Activated CD4-positive, alpha-beta T cell treated with anti-CD3 and anti-CD28 coated beads, Interleukin-2, amount 50 U/mL, for 48 hours (primary cell): ENCODE measurements at places on chromosomes 2 and 18.
A peak's percentile ranks its signal among the peaks of the same experiment; 100 is the strongest.

DNA sequence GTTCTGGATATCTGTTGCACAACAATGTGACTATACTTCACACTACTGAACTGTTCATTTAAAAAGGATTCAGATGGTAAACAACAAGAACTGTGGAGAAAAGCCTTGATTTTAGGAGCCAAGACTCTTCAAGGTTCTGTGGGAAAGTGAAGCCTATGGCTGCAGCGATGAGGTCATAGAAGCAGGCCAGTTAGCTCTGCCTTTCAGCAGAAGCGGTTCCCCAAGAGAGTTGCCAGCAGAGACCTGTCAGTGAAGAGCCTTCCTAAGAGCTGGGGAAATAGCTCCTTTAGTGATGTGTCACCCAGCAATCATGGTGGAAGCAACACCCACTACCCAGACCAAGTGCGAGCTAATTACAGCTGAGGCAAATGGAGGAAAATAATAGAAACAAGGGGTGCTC lies 346.5 kb upstream of the ETAA1 start:
- no peak for DNase-seq

DNA sequence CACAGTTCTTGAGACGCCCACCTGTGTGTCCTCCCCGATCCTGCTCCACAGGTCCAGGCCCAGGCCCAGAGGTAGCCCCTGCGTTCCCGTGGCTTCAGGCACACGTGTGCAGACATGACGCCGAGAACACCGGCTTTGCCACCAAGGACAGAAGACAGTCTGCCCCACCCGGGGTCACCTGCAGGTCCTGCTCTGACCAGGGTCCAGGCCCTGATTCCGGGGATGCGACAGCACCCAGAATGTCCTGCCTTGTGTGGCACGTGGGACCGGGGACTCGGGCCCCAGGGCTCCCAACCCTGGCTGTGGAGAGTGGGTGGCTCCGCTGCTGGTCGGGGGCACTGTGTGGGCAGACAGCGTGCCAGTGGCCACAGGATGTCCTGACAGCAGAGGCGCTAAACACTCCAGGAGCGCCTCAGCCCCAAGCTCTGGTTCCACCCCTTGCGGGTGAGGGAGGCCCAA lies 36.9 kb downstream of the ADI1 start:
- DNase-seq: no peak

GRCh38 chr2:127103243-127104165 lies 3.5 kb downstream of the BIN1 start:
- no peak for DNase-seq

DNA sequence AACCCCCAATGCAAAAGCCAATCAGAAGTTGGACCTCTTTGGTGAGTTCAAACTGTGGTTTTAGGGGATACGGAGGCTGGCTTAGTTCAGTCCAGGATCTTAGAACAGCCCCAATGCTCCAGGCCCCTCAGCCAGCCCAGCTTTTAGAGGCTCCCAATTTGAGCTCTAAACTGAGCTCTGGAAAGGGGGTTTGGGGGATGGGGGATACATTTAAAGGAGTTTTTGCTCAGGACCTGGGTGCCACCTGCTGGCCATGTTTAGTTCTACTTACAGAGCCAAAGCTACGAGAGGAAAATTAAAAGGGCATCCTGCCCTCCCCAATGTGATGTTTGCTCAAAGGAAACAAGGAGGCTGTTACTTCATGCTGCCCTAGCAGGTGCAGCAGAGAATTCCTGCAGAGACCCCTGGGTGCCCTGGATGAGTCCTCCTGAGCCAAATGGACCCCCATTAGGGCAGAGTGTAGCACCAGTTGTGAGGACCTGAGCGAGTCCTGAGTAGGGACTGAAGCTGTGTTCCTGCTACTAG lies 15.9 kb upstream of the TMEM214 start:
- DNase-seq: peak; percentile 60

GRCh38 chr2:59713577-59713976 lies 839.9 kb downstream of the BCL11A start:
- DNase-seq: no peak

DNA sequence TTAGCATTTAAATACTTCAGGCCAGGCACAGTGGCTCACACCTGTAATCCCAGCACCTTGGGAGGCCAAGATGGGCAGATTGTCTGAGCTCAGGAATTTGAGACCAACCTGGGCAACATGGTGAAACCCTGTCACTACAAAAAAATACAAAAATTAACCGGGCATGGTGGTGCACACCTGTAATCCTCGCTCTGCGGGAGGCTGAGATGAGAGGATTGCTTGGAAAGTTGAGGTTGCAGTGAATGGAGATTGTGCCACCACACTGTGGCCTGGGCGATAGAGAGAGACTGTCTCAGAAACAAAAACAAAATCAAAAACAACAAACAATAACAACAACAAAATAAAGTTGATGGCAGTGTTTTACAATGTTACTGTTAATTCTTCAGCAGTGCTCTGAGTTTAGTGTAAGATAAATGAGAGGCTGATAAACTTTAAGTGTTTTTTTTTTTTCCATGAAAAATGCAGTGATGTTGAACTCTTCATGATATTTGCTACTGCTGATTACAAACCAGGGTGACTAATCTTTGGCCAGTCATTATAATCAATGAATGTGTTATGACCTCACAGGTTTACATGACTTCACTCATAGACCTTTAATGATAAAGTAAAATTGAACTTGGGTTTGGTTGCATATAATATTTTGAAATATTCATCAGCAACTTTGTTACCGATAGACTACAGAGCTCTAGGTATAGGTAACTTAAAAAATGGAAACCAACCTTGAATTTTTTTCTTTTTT lies 2.5 kb downstream of the ITGAV start:
- no peak for DNase-seq

GRCh38 chr2:240523451-240524281 lies 34.1 kb downstream of the ANKMY1 start:
- no peak for DNase-seq

DNA sequence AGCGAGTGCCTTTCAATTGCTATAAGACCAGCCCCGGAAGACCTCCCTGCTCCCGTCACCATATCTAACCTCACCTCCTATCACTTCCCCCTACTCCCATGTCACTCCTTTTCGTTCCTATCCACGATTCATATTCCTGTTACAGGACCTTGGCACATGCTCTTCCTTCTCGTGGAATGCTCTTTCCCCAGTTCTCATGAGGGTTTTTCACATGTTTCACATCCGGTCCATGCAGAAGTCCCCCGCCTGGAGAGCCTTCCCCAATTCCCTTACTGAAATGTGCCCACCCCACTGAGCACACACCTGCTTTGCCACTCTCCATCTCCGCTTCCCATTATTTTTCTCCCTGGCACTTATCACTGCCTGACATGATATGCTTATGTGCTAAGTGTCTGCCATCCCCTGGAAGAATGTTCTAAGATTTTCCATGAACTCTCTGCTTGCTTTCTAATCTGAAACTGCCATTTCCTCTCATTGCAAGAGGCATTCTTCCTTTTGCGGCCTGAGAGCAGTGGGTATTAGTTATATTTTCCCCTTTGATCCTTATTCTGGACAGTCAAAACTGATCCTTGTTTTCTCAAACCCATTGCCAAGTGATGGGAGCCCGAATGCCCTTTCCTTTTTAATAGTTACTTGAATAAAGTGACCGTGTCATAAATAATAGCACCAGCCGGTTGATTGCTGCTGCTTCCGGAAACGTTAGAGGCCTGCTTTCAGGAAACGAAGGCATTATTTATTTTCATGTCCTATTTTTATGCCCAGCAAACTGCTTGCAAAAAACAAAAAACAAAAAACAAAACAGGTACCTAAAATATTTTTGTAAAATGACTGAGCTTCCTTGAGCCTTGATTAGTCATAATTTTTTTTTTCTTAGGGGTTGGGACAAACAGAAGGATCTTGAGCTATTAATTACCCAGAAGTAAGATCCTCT lies 127.9 kb downstream of the ZNF532 start:
- DNase-seq: no peak

GRCh38 chr2:115910270-115910669 lies 1467.8 kb downstream of the DPP10 start:
- no peak for DNase-seq

GRCh38 chr2:152335726-152336118 lies 748 bp downstream of the FMNL2 start:
- peak; percentile 12 for DNase-seq

- DNase-seq: no peak
Observed at GRCh38 chr18:12085786-12086185, 7.9 kb upstream of the ANKRD62 start.

DNA sequence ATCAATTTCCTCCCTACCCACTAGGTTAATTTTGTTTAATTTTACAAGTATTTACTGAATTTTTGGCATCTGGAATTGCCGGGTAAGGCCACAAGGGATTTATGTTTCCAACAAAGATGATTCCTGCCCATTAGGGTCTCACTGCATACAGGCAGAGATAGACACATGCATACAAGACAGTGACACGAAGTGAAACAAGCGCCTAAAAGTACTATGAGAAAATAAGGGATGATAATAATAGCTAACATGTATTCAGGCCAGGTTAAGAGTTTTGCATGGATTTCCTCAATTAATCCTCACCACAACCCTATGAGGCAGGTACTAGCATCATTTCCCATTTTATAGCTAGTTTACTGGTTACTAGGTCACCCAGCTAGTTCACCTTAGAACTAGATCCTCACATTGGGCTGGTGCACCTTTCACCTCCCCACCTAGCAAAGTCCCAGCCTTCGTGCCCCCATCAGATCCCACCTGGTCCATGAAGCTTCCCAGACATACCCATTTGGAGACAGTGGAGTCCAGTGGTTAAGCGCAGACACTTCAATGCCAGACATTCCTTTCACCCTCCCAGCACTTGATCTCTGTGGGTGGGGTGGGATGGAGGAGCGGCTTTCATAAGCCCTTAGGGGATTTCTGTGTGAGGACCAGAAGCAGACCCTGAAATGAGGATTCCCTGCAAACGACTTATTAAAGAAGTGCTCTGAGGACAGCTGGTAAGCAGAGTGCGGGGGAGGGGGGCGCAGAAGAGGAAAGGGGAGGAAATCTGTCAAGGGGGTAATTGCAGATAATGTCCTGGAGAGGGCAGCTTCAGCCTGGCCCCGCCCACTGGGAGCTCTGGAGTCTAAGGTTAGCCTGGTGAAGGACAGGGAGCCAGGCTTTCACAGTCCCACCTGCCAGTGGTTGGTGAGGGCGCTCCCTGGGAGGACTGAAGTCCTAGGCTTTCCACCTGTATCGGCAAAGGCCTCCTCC lies 5.8 kb upstream of the DGUOK start:
- peak; percentile 60 for DNase-seq

DNA sequence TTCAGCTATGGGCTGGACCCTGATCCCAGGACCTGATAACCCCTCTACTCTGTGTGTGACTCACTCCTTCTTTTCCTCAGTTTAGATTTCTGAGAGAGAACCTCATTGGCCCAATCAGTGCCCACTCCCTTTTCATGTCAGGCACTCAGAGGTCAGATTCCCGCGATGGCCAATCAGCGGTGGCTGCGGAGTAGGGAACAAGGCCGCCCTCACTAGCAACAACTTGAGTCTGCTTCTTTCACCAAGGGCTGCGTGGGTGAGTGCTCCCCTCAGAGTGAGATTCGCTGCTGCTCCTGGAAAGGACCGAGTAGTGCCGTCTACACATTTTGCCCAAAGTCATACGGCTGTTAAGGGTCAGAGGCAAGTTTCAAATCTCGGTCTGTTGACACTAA lies 34.7 kb downstream of the NPPC start:
- DNase-seq: no peak

GRCh38 chr2:19356545-19357401 lies 1.6 kb downstream of the OSR1 start:
- no peak for DNase-seq

- DNase-seq: no peak
Observed at GRCh38 chr2:226086190-226086589, 686.7 kb downstream of the NYAP2 start.

- DNase-seq: peak; percentile 81
Observed at GRCh38 chr2:237744613-237745249, 53.8 kb upstream of the RBM44 start.

DNA sequence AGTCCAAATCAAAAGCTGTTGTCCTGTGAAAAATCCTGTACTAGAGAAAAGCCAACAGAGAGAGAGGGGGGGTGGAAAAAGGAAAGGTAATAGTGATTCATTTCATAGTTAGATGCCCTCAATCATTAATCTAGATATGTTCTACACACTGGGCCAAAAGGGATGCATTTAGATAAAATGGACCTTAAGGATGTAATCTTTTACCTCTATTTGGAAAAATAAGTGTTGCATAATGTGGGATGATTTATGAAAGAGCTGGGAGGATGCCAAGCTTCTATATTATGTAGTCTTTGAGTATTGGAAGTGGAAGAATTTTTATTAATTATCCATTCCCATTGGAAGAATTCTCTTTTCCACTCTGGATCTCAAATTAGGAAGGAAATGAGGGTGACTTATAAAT lies 480.5 kb upstream of the ZEB2 start:
- DNase-seq: no peak
